Choroid plexus epithelial cell (primary cell): ENCODE measurements at places on chromosomes 7 and 10.

GRCh38 chr10:112344261-112344660 lies 29.7 kb upstream of the ACSL5 start:
- DNase-seq, result no peak

GRCh38 chr7:113799896-113800295 lies 118.9 kb downstream of the PPP1R3A start:
- no peak for DNase-seq

- no peak for DNase-seq
Observed at GRCh38 chr7:8382004-8382730, 51.2 kb upstream of the NXPH1 start.

- no peak for DNase-seq
Observed at GRCh38 chr7:52146871-52147634, 830.4 kb upstream of the COBL start.

DNA sequence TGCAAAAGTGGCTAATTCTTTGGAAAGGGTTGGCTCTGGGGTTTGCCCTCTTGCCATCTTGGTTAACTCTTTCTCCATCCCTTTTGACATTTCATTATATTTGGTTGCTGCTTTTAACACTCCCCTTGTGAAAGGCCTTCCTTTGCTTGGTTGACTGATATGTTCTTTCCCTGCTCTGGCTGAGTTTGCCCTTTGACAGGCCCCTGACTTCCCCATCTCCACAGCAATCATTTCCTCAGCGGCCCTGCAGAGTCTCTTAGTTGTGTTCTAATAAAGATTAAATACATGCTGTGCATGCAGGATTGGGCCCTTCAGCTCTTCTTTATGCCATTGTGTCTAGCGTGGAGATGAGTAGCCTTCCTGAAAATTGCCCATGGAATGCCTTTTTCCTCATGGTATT lies 84.5 kb upstream of the CSTF2T start:
- no peak for DNase-seq

DNA sequence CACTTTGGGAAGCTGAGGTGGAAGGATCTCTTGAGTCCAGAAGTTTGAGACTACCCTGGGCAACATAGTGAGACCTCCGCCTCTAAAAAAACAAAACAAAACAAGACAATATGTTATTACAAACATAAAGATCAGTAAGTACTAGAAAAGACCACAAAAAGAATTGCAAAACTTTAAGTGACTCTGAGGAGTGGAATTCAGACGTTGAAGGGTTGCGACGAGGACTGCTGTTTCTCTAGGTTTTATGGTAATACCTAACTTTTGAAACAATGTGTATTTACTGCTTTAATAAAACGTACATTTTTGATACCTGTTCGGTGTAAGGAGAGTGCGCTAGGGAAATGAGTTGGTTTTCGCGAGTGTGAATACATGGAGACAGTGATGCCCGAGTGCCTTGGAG lies 250.4 kb downstream of the GATA3 start:
- DNase-seq, result no peak

- no peak for DNase-seq
Observed at GRCh38 chr10:34415039-34415438, 400.1 kb downstream of the PARD3 start.

DNA sequence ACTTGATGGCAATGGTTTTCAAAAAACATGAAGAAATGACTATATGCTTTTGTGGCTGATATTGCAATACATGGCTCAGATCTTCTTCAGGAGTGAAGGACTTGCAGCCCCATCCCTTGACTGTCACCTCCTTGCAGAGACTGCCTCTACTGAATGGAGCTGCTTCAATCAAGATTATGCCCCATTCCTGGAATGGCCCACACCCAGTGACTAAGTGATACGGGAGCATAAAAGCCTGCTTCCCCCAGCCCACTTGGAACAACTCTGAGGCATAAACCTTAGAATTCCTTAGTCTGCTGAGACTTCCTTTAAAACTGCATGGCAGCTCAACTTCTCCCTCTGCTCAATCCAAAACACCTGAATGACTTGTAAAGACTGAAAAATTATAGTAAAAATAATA lies 957.1 kb downstream of the SORCS3 start:
- no peak for DNase-seq

GRCh38 chr10:4217653-4218052 lies 432.6 kb upstream of the KLF6 start:
- no peak for DNase-seq

DNA sequence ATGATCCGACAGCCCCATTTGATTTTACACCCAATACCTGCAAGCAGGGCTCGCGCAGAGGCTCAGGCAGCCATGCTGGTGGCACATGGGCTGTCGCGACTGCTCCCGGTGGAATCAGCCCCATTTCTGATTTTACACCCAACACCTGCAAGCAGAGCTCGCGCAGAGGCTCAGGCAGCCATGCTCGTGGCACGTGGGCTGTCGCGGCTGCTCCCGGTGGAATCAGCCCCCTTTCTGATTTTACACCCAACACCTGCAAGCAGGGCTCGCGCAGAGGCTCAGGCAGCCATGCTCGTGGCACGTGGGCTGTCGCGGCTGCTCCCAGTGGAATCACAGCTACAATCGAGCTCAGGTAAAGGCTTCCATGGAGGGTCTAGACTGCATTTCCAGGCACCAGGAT lies 244.1 kb downstream of the PTPRN2 start:
- DNase-seq, result no peak
